Stimulated activated naive CD4-positive, alpha-beta T cell treated with Interleukin-2 at 50 U/mL for 16 hours (primary cell): ENCODE measurements at places on chromosomes 4 and X.

DNA sequence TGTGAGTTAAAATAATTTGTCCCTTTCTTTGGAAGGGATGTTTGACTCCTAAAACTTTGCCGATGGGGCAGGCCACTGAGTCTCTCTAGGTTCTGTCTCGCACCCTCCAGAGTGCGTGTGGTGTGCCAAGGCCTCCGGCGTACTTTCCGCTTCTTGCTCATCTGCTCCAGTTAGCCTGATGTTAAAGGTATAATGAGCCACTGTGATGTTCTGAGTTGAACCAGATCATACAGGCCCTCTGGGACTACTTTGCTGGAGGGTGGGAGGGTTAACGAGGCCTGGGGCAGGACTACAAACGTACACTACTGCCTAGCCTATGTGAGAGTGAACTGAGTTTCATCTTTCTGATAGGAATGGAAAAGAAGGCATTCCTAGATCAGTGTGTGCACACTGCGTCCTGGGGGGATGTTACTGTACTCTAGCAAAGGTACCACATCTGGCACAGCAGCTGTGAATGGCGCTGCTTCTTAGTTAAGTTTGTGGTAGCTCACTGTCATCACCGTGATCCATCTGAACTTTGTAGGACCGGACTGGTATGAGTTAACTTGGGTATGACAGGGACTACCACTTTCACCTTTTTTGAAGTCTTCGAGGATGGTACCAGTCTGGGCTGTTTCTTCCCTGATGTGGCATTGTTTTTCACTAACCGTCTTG is 60.2 kb downstream of the RGS12 start:
- no peak for DNase-seq

DNA sequence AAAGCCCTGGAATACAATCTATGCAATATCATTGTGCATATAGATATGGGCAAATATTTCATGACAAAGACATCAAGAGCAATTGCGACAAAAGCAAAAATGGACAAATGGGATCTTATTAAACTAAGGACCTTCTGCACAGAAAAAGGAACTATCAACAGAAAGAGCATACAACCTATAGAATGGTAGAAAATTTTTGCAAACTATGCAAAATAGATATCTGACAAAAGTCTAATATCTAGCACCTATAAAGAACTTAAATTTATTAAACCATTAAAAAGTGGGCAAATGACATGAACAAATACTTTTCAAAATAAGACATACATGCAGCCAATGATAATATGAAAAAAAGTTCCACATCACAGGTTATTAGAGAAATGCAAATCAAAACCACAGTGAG is 312.9 kb downstream of the GLUD2 start:
- DNase-seq = no peak

DNA sequence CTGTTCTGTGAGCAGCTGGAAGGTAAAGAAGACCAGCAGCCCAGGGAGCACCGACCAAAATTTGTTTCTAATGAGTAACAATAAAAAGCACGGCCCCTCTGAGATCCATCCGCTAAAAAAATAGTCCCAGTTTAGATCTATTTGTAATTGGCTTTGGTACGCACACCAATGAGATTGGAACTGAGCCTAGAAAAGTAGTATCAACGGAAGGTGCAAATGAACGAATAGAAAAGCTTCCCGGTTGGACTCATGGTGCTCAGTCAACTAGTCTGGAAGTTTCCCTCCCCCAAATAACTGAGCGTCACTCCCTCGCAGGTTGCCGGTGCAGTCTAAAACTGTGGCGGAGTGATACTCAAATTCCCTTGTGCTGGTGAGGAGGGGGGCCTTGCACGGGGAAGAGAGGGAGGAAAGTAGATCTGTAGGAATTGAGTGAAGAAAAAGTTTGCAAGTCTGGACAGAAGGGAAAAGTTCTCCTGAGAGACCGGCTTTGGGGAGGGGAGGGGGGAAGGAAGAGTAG is at the start of gene COL4A5:
COL4A5 (plus strand) TSS at position 413 of the 517 bp plus-strand sequence. CDS start 288 bp downstream, outside the sequence.
- no peak for DNase-seq

- DNase-seq = no peak
Observed at GRCh38 chr4:123495530-123495929, 98.9 kb downstream of the SPRY1 start.

DNA sequence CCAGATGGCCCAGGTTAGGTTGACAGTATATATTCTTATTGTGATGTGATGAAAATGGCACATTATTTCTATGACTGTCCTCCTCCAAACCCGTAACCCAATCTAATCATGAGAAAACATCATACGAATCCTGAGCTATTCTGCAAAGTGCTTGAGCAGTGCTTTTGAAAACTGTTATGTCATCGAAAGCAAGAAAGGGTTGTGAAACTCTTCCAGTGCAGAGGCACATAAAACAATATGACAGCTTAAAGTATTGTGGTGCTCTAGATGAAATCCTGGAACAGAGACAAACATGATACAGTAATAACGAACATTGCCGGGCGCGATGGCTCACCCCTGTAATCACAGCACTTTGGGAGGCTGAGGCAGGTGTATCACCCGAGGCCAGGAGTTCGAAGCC is 1648.0 kb downstream of the STIM2 start:
- no peak for DNase-seq

GRCh38 chr4:108291137-108291536 is 122.4 kb upstream of the LEF1 start:
- DNase-seq = no peak

DNA sequence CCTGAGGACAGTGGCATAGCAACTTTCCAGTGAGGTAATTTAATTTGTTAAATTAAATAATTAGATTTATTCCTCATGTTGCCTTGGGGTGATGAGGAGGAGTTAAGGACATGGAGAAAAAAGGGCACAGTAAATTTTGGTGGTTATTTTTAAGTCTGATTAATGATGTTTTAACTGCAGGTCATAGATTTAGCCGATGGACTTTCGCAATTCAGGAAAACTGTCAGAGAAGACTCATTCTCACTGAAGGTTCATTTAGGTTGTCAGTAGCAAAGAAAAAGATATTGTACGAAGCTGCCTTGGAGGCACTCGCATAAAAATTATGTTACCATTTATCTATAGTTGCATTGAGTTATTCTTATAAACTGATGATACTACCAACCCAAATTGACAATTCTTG is 164.2 kb upstream of the PITX2 start:
- DNase-seq = no peak

- DNase-seq = no peak
Observed at GRCh38 chr4:119059221-119059620, 76.4 kb upstream of the MYOZ2 start.

- no peak for DNase-seq
Observed at GRCh38 chr4:83067058-83067639, 32.2 kb downstream of the COPS4 start.

GRCh38 chr4:8325291-8325973 is 55.9 kb downstream of the HTRA3 start:
- DNase-seq = no peak

DNA sequence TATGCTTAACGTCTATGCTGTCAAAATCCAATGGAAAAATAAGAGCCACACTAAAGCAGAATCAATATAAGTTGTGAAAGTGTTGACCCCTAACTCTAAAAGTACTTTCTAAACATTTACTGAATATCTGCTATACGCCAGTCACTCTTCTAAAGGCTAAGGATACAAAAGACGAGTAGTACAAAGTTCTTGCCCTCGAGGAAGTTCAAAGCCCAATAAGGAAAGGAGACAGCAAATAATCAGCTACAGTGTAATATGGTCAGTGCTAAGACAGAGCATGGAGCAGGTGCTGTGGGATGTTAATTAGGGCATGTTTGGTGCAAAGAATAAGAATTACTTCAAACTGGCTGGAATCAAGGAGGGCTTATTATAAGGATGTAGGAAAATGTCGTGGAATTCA is 31.6 kb upstream of the TMEM150C start:
- DNase-seq = no peak

DNA sequence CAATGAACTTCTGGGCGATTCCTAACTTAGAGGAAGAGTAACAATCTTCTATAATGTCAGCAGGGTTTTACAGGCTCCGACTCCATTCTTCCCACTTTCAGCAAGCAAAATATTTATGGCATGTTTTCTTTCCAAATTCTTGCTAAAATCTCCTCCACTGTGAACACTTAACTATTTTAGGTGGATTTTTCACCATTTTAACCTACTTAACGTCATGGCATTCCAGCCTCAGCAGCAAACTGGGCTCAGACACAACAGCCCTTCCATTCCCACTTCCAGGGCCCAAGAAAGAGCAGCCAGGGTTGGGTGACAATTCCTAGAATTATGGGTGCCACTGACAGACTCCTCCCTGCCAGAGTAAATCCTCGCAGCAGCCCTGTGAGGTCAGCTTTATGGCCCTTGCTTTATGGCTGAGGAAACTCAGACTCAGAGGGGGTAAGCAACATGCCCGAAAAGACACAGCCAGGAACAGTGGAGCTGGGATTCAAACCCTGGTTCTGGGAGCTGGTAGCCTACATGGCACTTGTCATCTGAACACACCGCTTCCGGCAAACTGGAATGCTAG is 112.8 kb upstream of the MAP3K15 start:
- no peak for DNase-seq

DNA sequence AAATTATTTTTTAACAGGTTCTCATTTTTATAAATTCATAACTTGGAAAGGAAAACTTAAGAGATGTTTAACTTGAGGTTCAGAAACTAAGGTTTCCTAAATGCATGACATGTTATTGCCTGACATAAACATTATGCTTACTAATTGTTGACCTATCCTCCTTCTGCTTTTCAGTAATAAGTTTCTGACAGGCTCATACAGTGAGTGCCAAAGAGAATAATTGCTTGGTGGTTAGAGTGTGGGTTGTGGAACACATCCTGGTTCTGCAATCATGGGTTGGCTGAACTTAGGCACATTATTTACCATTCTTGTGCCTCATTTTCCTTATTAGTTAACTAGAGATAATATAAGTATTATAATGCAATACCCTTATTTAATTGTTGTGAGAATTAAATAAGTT is 56.5 kb downstream of the BMPR1B start:
- DNase-seq = no peak

DNA sequence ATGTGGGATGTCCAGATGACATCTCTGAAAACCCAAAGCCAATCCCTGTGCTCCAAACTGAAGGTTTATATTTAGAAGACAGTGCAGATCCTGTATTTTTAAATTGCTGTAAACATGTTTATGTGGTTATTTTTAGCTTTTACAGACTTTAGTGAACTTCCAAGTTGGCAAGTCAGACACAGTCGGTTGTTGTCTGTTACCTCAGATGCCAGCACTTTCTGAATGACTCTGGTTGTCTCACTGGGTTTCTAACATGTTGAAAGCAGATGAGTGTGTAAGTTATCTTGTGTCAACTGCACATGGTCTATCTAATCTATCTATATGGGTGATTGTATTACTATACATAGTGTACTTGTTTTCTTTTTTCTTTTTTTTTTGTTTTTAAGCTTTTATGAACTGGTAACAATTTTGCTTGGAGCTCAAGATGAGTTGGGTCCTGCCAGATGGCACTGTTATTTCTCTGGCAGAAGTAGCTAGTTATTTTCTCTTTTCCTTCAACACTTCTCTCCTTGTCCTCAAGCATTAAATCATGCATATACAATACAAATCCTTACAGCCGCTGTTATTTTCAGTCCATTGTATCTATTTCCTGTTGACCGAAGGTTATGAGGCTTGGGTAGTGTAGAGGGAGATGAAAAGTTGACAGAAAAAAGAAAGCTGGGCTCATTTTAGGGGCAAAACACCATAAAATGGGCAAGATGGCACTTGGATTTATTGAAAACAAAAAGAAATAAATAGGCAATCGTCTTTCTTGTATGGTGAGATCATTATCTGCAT is 66.3 kb downstream of the GAB1 start:
- no peak for DNase-seq

GRCh38 chrX:13938829-13939530 is 90.7 kb downstream of the GEMIN8 start:
- no peak for DNase-seq

DNA sequence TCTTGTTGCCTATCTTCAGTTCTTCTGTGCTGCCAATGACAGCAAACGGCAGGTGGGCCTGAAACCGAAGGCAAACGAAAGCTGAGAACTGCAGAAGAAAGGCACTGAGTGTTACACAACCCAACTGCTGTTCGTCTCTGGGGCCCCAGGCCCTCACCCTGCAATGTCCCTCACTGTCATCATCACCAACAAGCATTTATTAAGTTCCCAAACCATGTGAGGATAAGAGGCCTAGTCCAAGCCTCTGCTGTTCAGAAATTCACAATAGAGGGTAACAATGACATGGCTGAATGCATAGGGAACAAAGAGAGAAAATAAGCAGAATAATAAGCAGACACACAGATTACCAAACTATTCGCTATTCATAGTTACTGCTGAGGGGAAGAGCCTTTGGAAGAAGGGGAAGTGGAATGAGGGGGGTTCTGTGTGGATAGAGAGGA is 34.5 kb upstream of the NKRF start:
- no peak for DNase-seq

DNA sequence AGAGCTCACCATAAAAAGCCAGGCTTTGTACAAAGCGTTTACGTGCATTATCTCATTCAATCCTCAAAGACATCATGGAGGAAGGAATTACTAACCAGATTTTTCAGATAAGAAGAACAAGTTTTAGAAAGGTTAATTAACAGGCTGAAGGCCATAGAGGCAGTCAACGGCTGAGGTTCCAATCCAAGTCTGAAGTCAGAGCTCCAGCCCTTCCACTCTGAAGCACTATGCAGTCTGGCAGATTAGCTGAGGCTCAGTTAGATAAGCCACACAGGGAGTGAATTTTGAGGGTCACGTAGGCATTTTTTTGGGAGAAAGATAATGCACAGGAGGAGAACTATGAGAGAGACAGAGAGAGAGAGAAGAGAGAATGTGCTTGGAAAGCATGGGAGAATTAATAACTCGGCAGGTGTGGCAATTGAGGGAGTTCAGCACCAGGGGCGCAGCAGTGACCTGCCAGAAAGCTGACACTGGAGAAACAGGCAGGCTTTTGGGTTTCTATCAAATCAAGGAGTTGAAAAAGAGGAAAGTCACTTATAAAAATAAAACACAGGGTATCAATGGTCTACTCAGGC is 116.5 kb upstream of the NAP1L5 start:
- no peak for DNase-seq

- no peak for DNase-seq
Observed at GRCh38 chrX:71996826-71997225, 86.2 kb downstream of the NHSL2 start.

- DNase-seq = no peak
Observed at GRCh38 chrX:56233682-56234081, 1.5 kb downstream of the KLF8 start.

GRCh38 chrX:46770817-46771163 is 11.9 kb upstream of the SLC9A7 start:
- DNase-seq = no peak

GRCh38 chr4:7788694-7789425 is 150.8 kb downstream of the AFAP1 start:
- DNase-seq = no peak

GRCh38 chrX:97260679-97261078 is 377.0 kb downstream of the RPA4 start:
- DNase-seq = no peak

DNA sequence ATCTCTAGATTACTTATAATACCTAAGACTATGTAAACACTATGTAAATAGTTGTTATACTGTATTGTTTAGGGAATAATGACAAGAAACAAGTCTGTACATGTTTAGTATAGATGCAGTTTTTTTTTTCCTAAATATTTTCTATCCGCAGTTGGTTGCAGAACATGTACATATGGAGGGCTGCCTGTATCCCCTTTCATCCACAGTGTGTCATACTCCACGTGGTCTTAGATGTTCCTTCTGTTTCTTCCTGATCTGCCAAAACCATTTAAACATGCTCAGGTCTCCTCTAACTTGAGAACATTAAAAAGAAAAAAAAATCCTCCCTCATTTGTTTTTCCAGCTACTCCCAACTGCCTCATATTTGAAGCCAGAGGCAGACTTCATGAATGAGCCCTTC is 14.0 kb downstream of the OCIAD1 start:
- DNase-seq = no peak
